ENCODE measurements at places on chromosomes 11 and 22.

- no peak for DNase-seq
Measured at GRCh38 chr11:1453611-1454034, 33.0 kb downstream of the MOB2 start.

DNA sequence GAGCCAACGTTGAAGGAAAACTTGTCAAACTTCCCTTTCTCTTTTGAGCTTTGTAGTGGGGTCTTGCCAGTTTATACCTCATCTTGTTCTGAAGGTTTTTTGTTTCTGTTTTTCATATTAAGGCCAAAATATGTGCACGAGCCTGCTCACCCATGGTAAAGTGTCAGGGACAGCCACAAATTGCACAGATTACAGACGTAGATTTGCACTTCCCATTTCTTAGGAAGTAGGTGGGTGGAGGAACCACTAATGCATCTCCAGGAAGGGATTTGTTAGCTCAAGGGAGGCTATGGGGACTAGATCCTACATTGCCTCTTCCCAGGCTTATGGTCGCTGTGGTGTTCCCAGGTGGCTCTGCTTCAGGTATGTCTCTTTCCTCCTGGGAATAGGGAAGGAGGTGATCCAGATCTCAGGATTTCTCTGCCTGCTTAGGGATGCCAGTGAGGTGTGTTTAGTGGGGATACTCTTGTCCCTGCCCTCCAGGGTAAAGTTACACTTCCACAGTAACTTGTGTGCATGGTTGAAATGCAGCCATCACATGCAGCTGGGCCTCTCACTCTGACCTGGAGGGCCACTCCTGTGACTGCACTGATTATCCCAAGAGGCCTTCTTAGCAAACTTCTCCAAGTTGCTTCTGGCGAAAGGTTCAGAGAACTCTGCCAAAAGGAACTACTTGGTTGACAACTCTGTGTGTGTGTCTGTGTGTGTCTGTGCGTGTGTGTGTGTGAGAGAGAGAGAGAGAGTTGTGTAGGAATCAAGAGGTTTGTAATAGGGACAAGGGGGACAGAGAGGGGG lies 9.8 kb downstream of the PPFIBP2 start:
- no peak for DNase-seq

DNA sequence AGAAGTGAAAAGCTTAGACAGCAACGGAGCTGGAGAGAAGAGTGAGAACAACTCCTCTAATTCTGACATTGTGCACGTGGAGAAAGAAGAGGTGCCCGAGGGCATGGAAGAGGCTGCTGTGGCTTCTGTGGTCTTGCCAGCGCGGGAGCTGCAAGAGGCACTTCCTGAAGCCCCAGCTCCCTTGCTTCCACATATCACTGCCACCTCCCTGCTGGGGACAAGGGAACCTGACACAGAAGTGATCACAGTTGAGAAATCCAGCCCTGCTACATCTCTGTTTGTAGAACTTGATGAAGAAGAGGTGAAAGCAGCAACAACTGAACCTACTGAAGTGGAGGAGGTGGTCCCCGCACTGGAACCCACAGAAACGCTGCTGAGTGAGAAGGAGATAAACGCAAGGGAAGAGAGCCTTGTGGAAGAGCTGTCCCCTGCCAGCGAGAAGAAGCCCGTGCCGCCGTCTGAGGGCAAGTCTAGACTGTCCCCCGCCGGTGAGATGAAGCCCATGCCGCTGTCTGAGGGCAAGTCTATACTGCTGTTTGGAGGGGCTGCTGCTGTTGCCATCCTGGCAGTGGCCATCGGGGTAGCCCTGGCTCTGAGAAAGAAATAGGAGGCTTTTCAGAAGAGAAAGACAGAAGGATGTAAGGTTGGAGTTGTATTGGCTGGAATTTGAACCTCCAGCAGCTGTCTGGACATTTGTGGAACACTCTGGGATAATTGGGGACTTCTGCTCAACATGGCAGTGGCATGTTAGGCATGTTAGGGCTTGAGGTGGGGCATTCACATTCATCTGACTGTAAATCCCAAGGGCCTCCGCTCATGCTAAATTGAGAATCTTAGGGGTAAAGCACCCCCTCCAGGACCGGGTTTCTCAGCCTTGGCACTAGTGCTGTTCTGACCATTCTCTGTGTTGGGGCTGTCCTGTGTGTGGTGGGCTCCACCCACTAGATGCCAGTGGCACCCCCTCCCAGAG lies 47.1 kb downstream of the BID start:
- DNase-seq, result no peak

- no peak for DNase-seq
Measured at GRCh38 chr11:25163421-25163820, 666.6 kb downstream of the LUZP2 start.

- DNase-seq, result no peak
Measured at GRCh38 chr22:20031732-20032406, 11.0 kb downstream of the TANGO2 start.

DNA sequence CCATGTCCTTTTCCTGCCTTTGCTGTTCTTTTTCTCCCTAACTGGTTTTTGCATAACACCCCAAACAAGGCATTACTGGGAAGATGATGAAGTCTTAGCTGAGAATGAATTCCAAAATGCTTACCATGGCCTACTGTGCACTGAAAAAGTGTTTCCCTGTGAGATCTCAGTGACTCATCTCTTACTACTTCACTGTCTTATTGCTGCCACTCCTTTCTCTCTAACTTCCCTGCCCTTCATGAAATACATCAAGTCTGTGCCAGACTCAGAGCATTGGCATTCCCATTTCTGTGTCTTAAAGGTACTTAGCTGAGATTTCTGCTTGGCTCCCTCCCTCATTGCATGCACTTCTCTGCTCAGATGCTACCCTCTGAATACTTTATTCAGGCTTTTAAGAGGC lies 49.1 kb upstream of the MUC15 start:
- no peak for DNase-seq

DNA sequence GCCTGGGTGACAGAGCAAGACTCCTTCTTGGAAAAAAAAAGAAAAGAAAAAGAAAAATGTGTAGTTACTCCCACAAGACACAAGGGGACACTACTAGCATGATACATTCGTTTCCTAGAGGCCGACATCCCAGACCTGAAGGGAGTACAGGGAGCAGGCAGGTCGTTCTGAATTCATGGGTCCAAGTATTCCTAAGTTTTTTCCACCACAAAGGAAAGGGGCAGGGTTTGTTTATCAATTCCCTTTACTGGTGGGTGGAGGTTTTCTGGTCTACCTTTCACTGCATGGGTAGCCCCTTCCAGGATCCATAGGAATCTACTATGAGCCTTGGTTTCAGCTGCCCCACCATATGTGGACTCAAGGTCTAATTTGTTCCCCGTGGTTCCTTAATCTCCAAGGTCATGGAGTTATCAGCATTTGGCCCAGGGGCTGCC lies 11.8 kb downstream of the TIGD3 start:
- peak; percentile 77 for DNase-seq

GRCh38 chr11:66835768-66836405 lies 7.4 kb upstream of the RCE1 start:
- no peak for DNase-seq

- DNase-seq, result no peak
Measured at GRCh38 chr11:109859045-109859724, 234.0 kb upstream of the ZC3H12C start.

GRCh38 chr22:35632935-35633334 lies 15.3 kb upstream of the APOL6 start:
- DNase-seq, result no peak

- no peak for DNase-seq
Measured at GRCh38 chr11:70498171-70498571, 99.8 kb downstream of the CTTN start.

DNA sequence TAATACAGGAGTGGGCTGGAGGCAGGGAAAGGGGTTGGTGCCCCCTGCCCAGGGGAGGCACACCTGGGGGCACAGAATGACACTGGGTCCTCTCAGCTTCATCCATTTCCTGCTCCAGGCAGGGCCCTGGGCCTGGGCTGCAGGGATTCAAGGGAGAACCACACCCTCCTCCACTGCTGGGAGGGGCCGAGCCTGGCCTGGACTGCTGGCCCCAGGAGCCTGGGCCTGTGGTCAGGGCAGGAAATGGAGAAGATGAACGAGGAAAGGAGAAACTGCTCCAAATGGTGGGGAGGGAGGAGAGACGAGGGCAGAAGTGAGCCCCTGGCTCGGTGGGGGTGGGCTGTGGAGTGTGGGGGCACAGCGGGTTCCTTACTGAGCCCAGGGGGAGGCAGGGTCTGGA lies 38.1 kb upstream of the KCNQ1OT1 start:
- no peak for DNase-seq

GRCh38 chr11:133710681-133711240 lies 134.6 kb downstream of the SPATA19 start:
- no peak for DNase-seq

- DNase-seq, result no peak
Measured at GRCh38 chr22:47422736-47423135, 660.3 kb downstream of the TBC1D22A start.

- DNase-seq, result no peak
Measured at GRCh38 chr11:84260862-84261261, 974.7 kb upstream of the CCDC90B start.

DNA sequence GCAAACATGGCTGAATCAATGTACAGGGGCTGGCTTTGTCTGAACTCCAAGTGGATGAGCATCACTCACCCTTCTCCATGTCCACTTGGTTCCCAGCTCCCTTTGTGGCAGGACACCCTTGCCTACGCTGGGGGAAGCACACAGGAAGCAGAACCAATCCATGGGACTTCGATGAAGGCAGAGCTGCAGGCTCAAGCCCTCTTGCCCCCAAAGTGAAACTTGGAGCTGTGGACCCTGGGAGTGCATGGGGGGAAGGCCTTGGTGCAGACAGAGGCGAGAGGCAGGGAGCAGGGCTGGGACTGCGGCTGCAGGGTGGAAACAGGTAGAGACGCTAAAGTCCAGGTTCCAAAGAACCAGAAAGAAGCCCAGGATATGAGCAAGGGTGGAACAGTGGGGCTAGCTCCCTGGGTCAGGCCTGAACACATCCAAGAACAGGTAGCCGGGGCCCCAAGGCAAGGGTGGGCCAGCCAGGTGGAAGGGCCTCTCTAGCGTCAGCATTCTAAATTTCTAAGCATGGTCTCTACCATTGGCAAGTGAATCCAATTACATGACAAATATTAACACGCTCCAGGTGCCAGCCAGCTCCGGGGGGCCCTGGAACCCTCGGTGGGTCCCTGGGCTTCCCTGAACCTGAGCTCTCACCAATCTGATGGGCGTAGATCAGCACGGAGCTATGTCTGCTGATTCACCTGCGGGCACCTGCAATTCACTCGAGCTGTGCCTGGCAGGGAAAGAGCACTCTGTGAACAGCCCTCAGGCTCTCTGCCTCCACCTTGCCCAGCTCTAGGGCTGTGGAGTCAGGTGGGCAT lies 532.8 kb downstream of the BRD1 start:
- no peak for DNase-seq

- no peak for DNase-seq
Measured at GRCh38 chr11:125165111-125165842, 726 bp downstream of the PKNOX2 start.

DNA sequence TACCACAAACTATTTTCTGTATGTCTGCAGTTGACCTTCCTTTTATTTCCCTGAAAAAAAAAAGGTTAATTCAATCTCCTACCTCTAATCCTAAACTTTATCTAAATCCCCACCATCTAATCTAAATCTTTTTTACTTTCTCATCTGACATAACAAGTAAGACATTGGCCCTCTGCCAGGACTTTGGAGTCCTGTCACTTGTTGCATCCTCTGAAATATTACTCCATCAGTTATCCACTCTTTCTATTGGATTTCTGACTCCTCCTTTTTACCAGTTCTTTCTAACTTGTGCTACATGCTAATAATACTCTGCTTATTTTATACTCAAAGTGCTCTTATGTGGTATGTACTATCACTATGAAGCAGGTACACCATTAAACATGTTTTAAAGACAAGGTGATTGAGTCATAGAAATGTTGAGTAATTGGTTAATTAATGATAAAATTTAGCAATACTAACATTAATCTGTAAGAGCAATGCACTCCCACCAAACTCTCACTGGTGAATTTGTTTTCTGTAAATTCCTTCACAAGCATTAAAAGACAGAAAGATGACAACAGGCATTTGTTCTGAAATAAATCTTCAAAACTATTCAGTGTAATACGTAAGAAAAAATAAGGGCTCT lies 914.2 kb upstream of the RAG2 start:
- no peak for DNase-seq

GRCh38 chr11:75802913-75803820 lies 11.8 kb upstream of the UVRAG start:
- peak; percentile 71 for DNase-seq

DNA sequence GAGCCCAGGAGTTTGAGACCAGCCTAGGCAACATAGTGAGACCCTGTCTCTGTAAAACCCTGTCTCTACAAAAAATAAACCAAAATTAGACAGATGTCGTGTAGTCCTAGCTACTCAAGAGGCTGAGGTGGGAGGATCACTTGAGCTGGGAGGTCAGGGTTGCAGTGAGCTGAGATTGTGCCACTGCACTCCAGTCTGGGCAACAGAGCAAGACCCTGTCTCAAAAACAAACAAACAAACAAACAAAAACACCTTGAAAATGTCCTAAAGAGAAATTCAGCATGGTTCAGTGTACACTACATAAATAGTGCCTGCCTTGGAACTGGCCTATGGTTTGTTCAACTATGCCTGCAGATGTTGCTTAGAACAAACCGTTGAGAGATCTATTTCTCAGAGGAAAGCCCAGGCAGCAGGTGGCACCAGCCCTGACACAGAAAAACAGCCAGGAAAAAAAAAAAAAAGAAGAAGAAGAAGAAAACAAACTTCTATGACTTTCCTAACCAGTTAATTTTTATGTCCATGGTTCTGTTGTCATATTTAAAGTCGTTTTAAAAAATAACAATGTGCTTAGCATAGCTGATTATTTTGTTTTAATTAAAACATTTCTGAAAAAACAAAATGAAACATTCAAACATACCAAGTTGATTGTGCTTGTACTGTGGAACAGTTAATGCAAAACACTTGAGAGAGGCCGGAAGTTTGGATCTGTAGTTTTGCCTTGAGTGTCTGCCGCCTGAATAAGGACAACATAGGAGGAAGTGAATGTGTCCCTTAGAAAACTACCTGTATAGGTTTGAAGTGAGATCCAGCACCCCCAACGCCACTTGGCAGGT lies 5.4 kb downstream of the KREMEN1 start:
- DNase-seq, result no peak

DNA sequence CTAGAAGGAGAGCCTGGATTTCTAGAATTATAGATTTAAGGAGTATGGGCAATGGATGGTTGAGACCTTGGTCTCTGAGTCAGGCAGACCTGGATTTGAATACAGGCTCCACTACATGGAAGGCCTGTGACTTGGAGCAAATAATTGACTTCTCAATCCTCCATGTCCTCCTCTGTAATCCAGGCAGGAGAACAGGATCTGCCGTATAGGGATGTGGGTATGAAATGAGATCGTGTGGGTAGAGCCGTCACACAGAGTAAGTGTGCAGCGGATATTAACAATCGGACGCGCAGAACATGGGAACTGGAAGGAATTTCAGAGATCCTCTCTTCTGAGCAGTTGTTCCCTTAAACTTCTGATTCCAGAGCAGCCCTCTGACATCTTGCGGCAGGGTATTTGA lies 11.5 kb upstream of the TMPRSS13 start:
- no peak for DNase-seq

DNA sequence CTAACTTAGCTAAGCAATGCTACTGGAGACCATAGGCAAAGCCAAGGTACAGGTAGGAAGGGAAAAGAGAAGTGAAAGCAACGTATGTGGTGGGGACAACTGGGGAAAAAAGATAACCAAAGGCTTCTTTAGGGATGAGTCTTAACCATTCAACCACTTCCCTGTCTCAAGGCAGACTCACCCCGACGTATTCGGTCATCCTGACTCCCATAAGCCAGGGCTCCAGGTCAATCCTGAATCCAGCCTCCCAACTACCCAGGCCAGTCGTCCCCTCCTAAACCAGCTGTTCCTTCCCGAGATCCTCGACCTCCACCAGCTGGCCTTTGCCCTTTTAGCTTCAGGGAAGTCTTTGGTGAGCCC lies 330 bp downstream of the ACP2 start:
- DNase-seq, result no peak
